WTC11 (cell line): ENCODE measurements at places on chromosomes 16 and 17.

- DNase-seq = no peak
These were observed 20.6 kb downstream of the RGS11 start for GRCh38 chr16:255183-255582.

DNA sequence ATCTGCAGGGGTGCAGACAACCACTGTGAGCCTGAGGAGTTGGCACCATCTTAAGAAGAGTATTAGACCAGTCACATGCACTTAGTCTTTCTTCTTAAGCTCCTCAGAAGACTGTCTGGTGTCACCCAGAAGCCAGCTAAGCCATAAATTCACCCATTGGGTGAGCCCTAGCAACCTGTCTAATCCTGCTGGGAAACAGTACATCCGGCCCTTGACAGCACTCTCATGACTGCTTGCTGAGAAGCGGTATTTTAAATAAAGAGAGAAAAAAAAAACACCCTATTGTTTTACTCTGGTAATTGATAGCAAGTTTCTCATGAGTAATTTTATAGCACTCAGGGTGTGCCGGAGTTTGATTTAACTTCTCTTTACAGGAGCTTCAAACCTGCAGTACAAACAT is 134.7 kb downstream of the SOX9 start:
- no peak for DNase-seq

- DNase-seq = no peak
These were observed 263.4 kb downstream of the BCAS3 start for GRCh38 chr17:60941028-60941427.

DNA sequence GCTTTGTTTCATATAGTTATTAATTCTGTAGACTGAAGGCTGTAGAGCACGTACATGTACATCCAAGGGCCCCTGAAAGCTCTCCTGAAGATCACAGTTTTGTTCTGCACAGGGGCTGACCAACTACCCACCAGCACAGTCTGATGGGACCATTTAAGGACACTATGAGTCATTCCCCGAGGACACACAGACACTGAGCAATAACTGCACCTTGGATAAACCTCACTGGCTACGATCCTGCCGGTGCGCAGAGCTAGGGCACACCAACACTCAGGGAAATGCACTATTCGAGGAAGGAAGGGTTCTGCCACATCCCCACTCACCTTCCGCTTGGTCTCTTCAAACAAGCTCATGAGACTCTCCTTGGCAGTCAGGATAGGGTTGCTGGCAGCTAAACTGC is 20.3 kb downstream of the SMG6 start:
- no peak for DNase-seq

GRCh38 chr17:57902800-57903759 is 52.1 kb downstream of the CUEDC1 start:
- DNase-seq = no peak

- DNase-seq = no peak
These were observed 3.7 kb upstream of the ABCA9 start for GRCh38 chr17:69064476-69064875.

DNA sequence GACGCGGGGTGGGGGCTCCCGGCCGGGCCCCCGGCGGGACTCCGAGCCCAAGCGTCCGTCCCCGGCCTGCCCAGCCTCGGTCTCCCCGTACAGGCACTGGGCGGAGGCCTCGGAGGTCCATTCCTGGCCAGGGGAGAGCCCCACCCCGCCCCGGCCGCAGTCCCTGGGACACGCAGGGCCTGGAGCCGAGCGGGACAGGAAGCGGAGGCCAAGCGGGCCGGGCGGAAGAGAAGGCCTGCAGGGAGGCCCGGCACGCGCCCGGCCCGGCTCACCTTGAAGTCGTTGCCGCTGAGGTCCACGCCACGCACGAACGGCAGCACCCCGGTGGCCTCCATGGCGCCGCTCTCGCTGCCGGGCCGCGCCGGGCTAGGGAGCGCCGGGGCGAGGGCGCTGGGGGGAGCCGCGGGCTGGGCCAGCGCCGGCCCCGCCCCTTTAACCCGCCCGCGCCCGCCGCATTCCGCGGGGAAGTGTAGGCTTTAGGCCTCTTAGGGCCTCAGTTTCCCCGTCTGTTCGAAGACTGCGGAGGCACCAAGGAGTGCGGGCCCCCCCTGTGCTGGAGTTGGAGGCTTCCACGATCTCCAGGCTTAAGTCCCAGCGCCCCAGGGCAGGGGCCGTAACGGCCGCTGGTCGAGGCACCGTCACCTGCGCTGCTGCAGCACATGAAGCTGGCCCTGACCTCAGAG is at the start of gene FLII:
TSS of gene FLII (minus strand) at position 383 of the 683 bp plus-strand sequence. CDS start at position 335, 48 bp downstream.
- DNase-seq = peak; percentile 60

- DNase-seq = no peak
These were observed 47.2 kb upstream of the SLC47A1 start for GRCh38 chr17:19486351-19487023.

DNA sequence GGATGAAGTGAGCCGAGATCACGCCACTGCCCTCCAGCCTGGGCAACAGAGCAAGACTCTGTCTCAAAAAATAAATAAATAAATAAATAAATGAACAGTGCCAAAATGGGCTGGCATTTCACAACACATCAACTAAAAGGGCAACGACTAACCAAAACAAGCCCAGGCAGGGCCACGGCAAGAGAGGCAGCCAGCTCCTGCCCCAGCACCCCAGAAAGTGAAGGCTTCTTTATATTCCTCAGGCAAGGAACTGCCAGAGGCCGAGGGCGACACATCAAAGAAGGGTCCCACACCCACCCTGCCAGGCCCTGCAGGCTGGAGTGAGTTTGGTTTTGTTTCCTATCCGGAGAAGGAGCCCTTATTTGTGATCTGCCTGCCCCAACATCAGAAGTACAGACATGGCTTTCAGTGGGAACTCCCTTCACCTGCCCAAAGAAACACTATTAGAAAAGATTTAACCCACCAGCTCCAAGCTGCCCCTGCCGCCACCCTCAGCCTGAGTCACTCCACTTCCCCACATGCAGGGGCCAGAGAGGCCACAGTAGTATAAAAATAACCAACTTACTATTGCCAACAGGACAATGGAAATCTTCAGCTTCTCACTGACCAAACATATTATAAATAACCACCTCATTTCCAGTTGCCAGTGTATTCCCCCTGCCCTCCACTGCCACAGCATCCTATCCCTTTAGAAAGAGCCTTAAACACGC is 8.0 kb downstream of the FBXO31 start:
- no peak for DNase-seq

- DNase-seq = no peak
These were observed 35.2 kb downstream of the USP22 start for GRCh38 chr17:21007646-21008045.

GRCh38 chr17:18967916-18968315 is 16.0 kb downstream of the SLC5A10 start:
- no peak for DNase-seq

DNA sequence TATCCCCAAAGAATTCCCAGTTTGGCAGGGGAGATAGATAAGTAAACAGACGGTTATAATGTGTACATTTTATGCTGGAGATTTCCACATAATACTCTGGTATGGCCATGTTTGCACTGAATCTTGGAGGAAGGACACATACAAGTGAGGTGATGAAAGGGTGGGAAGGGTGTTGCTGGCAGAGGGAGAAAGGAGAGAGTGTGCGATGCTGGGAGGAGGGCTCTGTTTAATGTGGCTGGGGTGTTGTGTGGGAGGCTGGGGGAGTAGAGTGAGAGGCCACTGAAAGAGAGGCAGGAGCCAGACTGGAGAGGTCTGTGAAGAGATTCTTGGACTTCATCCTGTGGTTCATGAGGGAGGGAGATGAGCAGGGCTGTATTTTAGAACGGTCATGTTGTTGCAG is 87.6 kb downstream of the SPACA3 start:
- no peak for DNase-seq

GRCh38 chr16:84638231-84638806 is 10.0 kb upstream of the KLHL36 start:
- DNase-seq = no peak

DNA sequence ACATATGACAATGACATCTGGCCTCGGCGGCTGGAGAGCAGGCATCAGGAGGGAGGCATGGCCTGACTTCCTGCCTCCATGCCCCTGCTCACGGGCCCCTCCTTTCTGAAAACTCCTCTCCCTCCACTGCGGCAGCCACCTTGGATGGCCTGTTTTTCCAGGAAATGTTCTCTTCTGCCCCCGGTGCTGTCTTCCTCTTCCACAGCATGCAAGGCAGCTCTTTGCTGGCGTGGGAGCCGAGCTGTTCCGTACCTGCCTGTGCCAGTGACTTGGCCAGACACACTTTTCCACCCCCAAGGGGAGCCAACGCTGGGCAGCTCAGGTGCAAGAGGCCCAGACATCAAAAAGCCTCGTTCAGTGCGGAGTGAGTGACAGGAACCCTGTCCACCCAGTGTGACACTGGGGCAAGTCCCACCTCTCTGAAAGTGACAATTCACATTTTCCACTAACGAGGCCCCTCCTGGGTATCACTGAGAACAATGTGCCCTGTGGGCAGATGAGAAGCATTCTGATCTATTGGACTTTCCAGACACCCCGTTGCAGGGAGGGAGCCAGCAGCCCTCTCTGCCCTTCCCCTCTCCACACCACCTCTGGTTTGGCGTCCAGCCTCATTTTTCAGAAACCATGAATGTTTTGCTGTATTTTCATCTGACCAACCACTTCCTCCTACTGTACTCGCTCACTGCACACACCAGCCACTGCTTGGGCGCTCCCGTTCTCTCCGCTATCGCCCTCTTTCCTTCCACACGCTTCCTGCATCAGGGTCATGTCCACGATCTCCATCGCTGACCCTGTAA is 31.2 kb downstream of the NSMCE1 start:
- no peak for DNase-seq

DNA sequence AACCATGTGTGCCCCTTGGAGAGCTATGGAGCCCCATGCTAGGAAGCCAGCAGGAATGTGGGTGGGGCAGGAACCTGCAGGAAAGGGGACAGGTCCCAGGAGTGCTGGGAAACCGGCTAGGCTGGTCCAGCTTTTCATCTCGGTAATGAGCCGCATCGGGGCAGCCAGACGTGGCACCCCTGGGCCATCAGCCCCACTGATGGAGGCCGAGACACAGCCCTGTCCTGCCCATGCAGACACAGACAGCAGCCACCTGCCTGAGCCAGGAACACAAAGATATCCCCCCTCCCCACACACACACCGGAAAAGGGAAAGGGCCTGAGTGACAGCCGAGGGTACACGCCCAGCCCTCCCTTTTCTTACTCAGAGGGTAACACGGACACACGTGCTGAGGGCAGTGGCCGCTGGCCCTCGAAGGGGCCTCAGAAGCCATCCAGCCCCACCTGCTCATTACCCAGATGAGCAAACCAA is 18.1 kb downstream of the PPL start:
- DNase-seq = peak; percentile 35

DNA sequence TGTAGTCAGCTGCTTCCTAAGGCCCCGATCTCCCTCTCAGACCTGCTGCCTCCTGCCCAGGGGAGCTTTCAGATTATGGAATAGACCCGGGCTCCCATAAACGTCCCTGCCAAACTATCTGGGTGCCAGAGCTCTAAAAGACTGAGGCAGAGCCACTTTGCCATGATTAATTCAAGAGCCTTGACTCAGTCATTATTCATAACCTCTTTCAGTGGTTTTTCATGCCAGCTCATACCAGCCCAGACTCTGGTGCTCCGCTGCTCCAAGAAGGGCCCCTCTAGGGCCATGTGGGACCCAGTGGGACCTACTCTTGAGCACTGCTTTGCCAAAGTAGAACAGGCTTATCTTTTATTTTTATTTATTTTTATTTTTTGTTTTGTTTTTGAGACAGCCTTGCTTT is 23.9 kb downstream of the DNAI2 start:
- no peak for DNase-seq
